ENCODE measurements at places on chromosomes 5 and 9. TPM values are rescaled to one million over a fixed set of nuclear protein-coding genes. Genes with fewer than 3 reads are reported as not detected.

DNA sequence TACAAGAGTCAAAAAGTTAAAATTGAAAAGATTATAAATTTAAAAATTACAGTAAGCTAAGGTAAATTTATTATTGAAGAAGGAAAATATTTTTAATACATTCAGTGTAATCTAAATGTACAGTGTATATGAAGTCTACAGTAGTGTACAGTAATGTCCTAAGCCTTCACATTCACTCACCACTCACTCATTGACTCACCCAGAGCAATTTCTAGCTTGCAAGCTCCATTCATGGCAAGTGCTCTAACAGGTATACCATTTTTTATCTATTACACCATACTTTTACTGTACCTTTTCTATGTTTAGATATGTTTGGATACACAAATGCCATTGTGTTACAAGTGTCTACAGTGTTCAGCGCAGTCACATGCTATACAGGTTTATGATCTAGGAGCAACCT lies 389.7 kb downstream of the RASEF start:
- H3K4me1 ChIP-seq, result no peaks in the 10 kb centered on the region
- H3K27ac ChIP-seq, result no peak overlapping the region
- no peak for DNase-seq

- no peak overlapping the region for H3K27ac ChIP-seq
- H3K27me3 ChIP-seq, result peaks cover 8% of the 10 kb centered on the region
- no peaks in the 10 kb centered on the region for H3K36me3 ChIP-seq
- no peak overlapping the region for H3K4me3 ChIP-seq
These were observed 24.9 kb downstream of the ROPN1L start for GRCh38 chr5:10466446-10467073.

The RNF38 gene
- total RNA-seq, result 32.8 TPM

The KIF20A gene
- 7.7 TPM for total RNA-seq

Measured in suprapubic skin (tissue), 4 donors.